ENCODE measurements at places on chromosomes 5 and 9.

GRCh38 chr9:126228111-126228780 is 98.4 kb upstream of the MVB12B start:
- no peak for DNase-seq

GRCh38 chr9:133107245-133107722 is 13.8 kb downstream of the RALGDS start:
- no peak for DNase-seq

DNA sequence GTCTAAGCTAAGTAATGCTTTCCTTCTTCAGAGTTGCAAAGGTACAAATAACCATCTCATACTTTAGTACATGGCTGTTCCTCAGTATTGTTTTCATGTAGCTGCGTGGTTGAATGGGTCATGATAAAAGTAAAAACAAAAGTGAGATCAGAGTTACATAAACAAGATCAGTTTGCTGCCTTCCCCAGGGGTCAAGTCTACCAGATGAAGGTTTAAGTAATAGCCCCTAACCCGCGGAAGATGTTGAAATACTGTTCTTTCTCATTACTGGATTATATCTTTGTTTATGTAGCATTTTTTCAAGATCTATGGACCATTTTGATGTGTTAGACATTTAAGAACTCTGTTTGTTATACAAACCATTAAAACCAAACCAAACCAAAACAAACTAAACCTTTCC is 34.1 kb upstream of the ARRDC3 start:
- DNase-seq, result no peak

DNA sequence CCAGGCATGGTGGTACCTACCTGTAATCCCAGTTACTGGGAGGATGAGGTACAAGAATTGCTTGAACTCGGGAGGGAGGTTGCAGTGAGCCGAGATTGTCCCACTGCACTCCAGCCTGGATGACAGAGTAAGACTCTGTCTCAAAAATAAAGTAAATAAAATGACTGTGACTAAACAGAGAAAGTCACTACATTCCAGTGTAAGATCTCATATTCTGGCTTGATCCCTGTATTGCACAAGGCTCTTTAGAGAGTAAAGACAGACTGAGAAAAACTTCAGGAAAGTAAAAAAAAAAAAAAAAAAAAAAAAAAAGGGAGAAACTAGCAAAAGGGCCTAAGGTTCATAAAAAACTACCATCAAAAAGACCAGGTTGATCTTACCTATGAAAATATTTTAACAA is 106.6 kb upstream of the PJA2 start:
- DNase-seq, result no peak

- DNase-seq, result no peak
Measured at GRCh38 chr5:553874-554273, 29.6 kb upstream of the SLC9A3 start.

- no peak for DNase-seq
Measured at GRCh38 chr5:127429928-127430327, 87.5 kb upstream of the PRRC1 start.

DNA sequence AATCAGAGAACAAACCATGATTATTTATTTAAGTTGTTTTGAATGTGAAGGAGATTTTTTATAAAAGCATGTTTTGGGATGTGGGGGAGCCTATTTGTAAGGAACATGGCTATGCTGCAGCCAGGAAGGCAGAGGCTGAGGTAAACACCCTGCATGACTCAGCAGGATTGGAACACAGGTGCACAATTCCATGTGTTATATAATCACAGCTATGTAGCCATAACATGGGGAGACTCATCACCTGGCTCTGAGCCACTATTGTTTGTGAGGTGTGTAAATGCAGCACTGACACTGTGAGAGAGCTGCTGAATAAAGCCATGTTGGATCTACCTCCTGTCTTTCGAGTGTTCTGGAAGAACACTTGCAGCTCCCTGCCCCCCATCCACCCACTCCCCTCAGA is 1009.8 kb downstream of the DNAH5 start:
- DNase-seq, result no peak

DNA sequence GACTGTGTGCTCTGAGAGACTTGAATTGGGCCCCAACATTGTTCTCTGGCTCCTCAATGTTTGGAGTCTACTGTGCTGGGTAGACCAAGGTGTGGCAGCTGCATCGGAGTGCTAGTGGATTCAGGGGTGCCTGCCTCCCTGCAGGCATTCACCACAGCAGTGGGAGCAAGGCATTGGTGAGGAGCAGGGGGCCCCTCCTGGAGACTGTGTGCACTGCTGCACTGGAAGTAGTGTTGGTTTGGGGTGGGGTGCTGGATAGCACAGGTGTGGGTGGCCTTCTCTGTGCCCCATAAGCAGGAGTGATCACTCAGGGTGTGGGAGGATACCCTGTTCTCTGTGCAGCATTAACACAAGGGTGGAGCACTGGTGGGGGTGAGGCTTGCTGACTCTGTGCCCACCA is 39.2 kb downstream of the INSL6 start:
- DNase-seq, result no peak

GRCh38 chr9:88420227-88420626 is 32.0 kb downstream of the SPIN1 start:
- DNase-seq, result no peak

DNA sequence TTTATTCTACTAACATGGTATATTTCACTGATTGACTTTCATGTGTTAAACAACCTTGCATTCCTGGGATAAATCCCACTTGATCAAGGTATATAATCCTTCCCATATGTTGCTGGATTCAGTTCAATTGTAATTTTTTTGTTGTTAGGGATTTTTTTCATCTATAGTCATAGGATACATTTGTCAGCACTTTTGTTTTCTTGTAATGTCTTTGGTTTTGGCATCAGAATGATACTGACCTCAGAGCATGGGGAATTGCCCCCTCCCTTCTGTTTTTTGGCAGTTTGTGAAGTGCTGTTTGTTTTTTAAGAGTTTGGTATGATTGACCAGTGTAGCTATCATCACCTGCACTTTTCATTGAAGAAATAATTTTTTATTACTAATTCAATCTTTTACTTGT is 176.8 kb upstream of the RASEF start:
- no peak for DNase-seq
